ENCODE measurements at places on chromosomes 3 and 15.

- DNase-seq: no peak
Observed at GRCh38 chr3:128267541-128267940, 114.3 kb downstream of the EEFSEC start.

DNA sequence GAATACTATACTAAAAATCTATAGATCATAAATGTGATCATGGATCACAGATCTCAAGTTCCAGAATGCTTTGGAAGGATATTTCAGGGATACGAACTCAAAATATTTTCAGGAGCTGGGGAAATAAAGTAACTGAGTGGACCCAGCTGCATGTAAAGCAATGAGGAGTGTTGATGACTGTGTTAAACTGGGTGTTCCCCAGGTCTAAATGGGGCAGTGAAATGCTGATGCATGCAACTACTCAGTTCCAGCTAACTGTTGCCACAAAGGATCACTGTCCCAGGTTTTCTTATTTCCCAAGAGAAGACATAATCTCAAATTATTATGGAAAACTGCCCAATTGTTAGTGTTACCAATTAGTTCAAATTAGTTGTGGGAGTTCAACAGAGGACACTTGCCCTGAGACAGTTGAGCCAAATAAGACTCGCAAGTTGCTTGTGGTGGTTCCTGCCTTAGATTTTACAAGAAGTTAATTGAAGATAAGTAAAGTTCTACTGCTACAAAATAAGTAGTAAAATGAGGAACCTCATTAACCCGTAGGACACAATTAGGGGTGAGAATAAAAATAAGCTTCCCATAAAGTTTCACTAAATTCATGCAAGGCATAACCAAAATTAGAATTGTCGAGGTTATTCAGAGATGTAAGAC is 66.3 kb upstream of the IL12A start:
- DNase-seq: no peak

DNA sequence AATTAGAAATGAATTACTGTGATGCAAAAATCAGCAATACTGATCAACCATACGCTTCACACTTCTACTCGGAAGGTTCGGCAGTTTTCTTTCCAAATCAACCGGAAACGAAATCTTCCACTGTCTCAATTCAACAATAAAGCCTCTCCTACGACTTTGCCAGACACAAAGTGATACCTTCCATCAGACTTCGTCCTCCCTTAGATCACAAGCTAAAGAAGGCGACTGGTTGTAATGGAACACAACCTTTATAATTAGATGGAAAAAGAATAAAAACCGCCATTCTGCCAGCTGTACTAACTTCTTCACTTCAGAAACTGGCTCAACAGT is 618 bp downstream of the PARL start:
- DNase-seq: no peak

DNA sequence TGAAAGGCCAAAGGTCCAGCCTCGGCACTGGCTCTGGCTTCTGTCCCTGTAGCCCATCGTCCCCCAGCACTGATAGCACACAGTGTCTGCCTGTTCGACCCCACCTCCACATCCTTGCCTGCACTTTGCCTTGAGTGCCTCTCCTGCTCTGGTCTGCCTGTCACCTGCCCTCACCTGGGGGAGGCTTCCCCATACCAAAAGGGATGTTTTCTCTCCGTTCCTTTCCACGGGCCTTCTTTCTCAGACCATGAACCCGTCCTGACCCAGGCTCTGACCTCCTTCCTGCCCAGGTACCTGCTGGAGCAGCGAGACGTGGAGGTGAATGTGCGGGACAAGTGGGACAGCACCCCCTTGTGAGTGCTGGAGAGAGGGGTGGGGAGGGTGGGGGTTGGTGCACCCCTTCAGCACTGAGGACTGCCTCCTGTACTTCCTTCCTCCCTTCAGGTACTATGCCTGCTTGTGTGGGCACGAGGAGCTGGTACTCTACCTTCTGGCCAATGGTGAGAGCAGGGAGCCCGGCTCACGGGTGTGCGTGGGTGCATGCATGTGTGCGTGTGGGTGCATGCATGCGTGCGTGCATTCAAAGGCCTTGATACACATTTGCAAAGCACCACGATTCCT is 1.5 kb downstream of the ABTB1 start:
- DNase-seq: no peak

- DNase-seq: peak; percentile 39
Observed at GRCh38 chr15:76147906-76148570, 88.3 kb downstream of the TMEM266 start.

- DNase-seq: peak; percentile 85
Observed at GRCh38 chr3:58271901-58272501, 34.0 kb upstream of the RPP14 start.

GRCh38 chr3:143697975-143698374 is 150.3 kb downstream of the SLC9A9 start:
- no peak for DNase-seq

GRCh38 chr3:63613561-63613960 is 38.9 kb upstream of the SNTN start:
- DNase-seq: no peak

GRCh38 chr15:33007303-33007855 is 187.1 kb downstream of the FMN1 start:
- peak; percentile 22 for DNase-seq

- no peak for DNase-seq
Observed at GRCh38 chr15:98893401-98893800, 114.2 kb downstream of the PGPEP1L start.

DNA sequence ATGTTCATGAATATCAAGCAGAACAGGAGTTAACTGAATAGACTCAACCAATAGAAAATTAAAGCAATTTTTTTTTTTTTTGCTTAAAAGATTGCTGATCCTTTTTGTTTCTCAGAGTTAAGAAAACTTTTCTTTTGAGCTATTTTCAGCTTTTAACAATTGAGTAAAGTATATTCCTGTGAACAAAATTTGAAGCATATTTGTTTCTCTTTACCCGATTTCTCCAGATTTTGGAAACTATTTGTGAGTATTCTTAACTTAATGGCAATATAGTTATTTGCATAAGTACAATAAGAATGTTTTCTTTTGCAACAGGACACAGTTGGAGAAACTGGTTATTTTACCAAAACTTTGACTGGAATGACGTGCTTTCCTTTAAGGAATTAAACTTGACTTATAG is 53.4 kb upstream of the C15orf39 start:
- DNase-seq: no peak

DNA sequence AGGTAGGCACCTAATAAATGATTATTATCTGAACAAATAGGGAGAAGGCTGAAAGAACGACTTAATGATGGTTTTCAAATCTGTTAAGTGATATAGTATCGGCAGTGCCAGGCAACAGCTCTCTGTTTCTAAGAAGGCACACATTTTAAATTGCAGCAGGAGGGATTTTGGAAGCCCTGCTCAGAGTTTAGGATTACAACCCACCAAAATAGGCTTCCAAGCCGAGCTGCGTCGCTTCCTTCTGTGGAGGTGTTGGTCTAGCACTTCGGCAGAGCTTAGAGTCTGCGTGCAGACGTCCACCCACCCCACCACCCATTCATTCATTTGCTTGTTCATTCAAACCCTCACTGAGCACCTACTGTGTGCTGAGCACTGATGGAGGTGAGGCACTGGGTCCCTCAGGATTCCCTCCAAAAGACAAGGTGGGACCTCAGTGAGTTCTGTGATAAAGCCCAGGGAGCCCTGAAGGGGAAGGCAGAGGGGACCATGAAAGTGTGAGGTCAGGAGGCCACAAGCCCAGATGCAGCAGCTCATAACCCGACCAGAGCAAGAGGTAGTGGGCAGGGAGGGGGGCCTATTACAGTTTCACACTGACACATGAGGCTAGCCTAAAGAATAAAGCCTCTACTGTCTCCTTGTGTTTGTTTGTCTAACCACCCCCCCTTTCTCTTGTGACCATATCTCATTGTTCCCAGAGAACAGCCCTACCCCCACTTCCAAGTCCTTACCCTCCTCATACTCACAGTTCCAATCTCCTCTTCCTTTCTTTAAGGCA is 8.9 kb downstream of the ADCY5 start:
- no peak for DNase-seq

DNA sequence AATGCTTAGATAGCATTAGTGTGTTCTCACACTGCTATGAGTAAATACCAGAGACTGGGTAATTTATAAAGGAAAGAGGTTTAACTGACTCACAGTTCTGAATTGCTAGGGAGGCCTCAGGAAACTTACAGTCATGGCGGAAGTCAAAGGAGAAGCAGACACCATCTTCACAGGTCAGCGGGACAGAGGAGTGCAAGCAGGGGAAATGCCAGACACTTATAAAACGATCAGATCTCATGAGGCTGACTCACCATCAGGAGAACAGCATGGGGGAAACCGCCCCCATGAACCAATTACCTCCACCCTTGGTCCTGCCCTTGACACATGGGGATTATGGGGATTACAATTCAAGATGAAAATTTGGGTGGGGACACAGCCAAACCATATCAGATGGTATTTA is 381.5 kb upstream of the DPPA4 start:
- DNase-seq: no peak

DNA sequence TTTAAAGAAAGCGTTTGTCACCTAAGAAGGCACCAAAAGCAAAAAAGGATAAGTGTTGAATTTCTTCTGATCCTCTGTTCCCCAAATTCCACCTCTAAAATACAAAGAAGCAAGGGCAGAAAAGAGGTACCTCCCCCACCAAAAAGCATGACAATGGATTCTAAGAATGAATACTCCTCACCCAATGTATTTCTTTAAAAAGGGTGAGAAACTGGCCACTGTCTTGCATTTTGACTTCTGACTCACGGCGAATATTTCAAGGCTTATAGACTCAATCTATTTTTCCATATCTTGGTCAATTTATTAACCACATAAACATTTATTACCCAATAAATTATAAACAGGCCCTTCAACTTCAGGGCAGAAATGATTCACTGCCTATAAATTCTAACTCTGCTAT is 131.1 kb downstream of the NR1I2 start:
- no peak for DNase-seq
